Subcutaneous preadipocyte (primary cell): ENCODE measurements at places on chromosomes 7 and 10. TPM values are rescaled to one million over a fixed set of nuclear protein-coding genes. Genes with fewer than 3 reads are reported as not detected.

The BAMBI gene
- 0.37 and 1.2 TPM in 2 replicates for total RNA-seq

The SFR1 gene
- total RNA-seq: 8.8 and 15.2 TPM in 2 replicates

The PAPOLB gene
- under 0.01 and 0.20 TPM in 2 replicates for total RNA-seq

The TMEM72 gene
- not detected in 2 replicates for total RNA-seq

The NUTM2B gene
- 0.20 and 0.73 TPM in 2 replicates for total RNA-seq

The NPS gene
- total RNA-seq: not detected in 2 replicates

The DNAH11 gene
- total RNA-seq: under 0.01 and 0.37 TPM in 2 replicates

The CCDC172 gene
- not detected in 2 replicates for total RNA-seq

The PSMA2 gene
- total RNA-seq: 62.8 and 76.4 TPM in 2 replicates

The DENND2A gene
- 8.1 and 15.6 TPM in 2 replicates for total RNA-seq

The SUFU gene
- total RNA-seq: 2.2 TPM in 2 replicates

The ANXA8L1 gene
- not detected in 2 replicates for total RNA-seq

The NUB1 gene
- total RNA-seq: 27.6 and 28.5 TPM in 2 replicates

The AMZ1 gene
- under 0.01 TPM in 1 of 2 replicates, not detected in the other for total RNA-seq

The PRKCQ gene
- not detected in 2 replicates for total RNA-seq

The TMEM236 gene
- under 0.01 TPM in 2 replicates for total RNA-seq

The PTPRN2 gene
- 0.20 and 0.37 TPM in 2 replicates for total RNA-seq

The PNLIP gene
- total RNA-seq: not detected in 2 replicates

The NME8 gene
- total RNA-seq: not detected in 2 replicates

The FFAR4 gene
- not detected in 2 replicates for total RNA-seq

The SPACDR gene
- total RNA-seq: 0.37 and 0.78 TPM in 2 replicates

The LIPN gene
- not detected in 2 replicates for total RNA-seq

The CFAP46 gene
- 0.37 and 0.39 TPM in 2 replicates for total RNA-seq

The TMEM196 gene
- total RNA-seq: not detected in 2 replicates

The COL17A1 gene
- total RNA-seq: 0.20 and 0.37 TPM in 2 replicates

The TMEM229A gene
- not detected in 2 replicates for total RNA-seq

The METTL27 gene
- 5.5 and 8.0 TPM in 2 replicates for total RNA-seq

The MYO1G gene
- under 0.01 TPM in 2 replicates for total RNA-seq

The GPRIN2 gene
- total RNA-seq: not detected in 2 replicates

The PHKG1 gene
- total RNA-seq: 1.2 and 1.8 TPM in 2 replicates

The ANKRD30A gene
- not detected in 2 replicates for total RNA-seq

The SEPTIN14 gene
- total RNA-seq: not detected in 2 replicates

The ASZ1 gene
- total RNA-seq: not detected in 2 replicates

The CLEC5A gene
- total RNA-seq: not detected in 2 replicates

The BMPER gene
- 10.2 and 16.2 TPM in 2 replicates for total RNA-seq

The VIPR2 gene
- total RNA-seq: not detected in 2 replicates

The NPC1L1 gene
- total RNA-seq: under 0.01 TPM in 1 of 2 replicates, not detected in the other

The GOLGA7B gene
- total RNA-seq: under 0.01 TPM in 2 replicates

The FRA10AC1 gene
- total RNA-seq: 6.2 and 10.0 TPM in 2 replicates

The PIP gene
- total RNA-seq: not detected in 2 replicates

The CDH23 gene
- total RNA-seq: 0.20 and 0.37 TPM in 2 replicates

The ANKRD7 gene
- 0.37 and 0.39 TPM in 2 replicates for total RNA-seq

The DYDC2 gene
- not detected in 2 replicates for total RNA-seq

The ACBD7 gene
- 0.37 and 0.78 TPM in 2 replicates for total RNA-seq

The MAPK8 gene
- 20.2 and 26.2 TPM in 2 replicates for total RNA-seq

The CNNM1 gene
- total RNA-seq: 0.59 and 0.73 TPM in 2 replicates

The OR2A1 gene
- under 0.01 and 0.37 TPM in 2 replicates for total RNA-seq

The CALY gene
- total RNA-seq: not detected in 2 replicates

The CD36 gene
- 35.6 and 84.1 TPM in 2 replicates for total RNA-seq

The MLXIPL gene
- 0.39 and 1.5 TPM in 2 replicates for total RNA-seq

The WNT2 gene
- total RNA-seq: 0.39 and 0.73 TPM in 2 replicates

The VAX1 gene
- not detected in 2 replicates for total RNA-seq

The TACC2 gene
- total RNA-seq: 3.7 and 8.2 TPM in 2 replicates

The RHEB gene
- total RNA-seq: 39.5 and 42.6 TPM in 2 replicates

The RAB19 gene
- not detected in 2 replicates for total RNA-seq

The PPP1R17 gene
- not detected in 2 replicates for total RNA-seq

The NDUFB2 gene
- total RNA-seq: 66.9 and 76.8 TPM in 2 replicates

The SNCG gene
- total RNA-seq: 9.2 and 18.7 TPM in 2 replicates

The CTNNA3 gene
- under 0.01 TPM in 1 of 2 replicates, not detected in the other for total RNA-seq
